ENCODE measurements at places on chromosomes 2 and 18.

- no peak for DNase-seq
Observed at GRCh38 chr18:62198259-62198658, 11.2 kb downstream of the RELCH start.

DNA sequence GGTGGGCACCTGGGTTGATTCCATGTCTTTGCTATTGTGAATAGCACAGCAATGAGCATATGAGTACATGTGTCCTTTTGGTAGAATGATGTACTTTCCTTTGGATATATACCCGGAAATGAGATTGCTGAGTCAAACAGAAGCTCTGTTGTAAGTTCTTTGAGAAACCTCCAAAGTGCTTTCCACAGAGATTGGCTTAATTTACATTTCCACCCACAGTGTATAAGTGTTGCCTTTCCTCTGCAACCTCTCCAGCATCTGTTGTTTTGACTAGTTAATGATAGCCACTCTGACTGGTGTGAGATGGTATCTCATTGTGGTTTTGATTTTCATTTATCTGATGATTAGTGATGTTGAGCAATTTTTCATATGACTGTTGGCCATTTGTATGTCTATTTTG, 194.8 kb downstream of the ZNF804A start:
- DNase-seq: no peak

DNA sequence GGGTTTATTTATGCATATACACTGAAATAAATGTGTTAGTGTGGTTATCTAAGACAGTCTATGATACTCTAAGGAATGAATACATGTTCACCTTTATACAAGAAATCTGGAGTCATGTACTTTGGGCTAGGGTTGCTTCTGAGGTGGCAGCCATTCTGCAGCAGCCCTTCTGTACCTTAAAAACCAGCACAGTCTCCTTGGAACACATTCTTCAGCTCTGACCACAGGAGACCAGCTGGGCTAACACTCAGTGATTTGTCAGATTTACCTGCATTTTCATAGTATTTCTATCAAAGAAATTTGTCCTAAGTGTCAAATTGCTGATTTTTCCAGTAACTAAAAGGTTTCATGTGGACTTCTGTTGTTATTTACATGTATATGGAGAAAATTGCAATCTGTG, 167.7 kb downstream of the CAMKMT start:
- DNase-seq: no peak

DNA sequence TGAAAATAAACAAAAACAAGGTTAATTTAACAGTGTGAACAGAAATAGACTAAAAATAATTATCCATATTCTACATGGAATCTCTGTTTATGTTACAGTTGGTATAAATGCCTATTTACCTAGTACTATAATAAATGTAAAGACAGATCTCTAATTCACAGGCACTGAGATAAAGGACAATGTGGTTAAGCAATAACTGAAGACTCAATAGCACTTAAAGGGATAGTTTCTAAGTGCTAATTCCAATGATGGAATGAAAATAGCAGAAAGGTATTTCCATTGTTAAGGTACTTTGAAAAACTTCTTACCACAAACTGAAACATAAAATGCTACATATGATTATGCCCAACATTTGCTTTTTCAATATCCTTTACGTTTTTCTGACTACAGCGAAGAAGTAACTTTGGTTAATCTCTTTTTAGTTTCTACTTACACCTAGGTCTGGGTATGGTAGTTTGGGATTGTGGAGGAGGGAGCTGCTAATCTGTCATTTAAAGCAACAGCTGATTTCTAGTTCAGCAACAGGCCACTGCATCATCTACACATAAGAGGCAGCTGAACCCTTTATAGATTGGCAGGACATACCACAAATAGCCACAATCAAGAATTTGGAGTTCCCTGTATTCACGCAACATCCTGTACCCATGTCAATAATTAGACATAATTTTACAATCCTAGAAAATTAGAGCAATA, 27.2 kb downstream of the MAP4K3 start:
- DNase-seq: no peak

DNA sequence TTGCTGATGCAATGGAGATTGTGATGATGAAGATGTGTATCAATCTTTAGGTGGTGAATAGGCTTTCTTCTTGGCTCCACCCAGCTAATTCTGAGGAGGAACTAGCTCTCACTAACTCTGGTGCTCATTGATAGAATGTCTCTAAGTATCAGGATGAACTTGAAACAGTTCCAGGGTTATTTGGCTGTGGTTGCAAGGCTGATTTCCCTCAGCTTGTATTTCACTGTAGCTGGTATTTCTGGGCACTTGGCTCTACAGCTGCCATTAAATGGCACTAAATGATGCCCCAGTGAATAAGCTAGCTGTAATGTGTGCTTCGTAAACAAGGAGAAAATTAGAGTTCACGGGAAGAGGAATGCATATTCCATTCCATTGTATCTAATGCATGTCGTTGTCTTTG, 241.2 kb downstream of the RPIA start:
- DNase-seq: no peak

- DNase-seq: no peak
Observed at GRCh38 chr2:134988994-134989605, 58.1 kb downstream of the MAP3K19 start.

DNA sequence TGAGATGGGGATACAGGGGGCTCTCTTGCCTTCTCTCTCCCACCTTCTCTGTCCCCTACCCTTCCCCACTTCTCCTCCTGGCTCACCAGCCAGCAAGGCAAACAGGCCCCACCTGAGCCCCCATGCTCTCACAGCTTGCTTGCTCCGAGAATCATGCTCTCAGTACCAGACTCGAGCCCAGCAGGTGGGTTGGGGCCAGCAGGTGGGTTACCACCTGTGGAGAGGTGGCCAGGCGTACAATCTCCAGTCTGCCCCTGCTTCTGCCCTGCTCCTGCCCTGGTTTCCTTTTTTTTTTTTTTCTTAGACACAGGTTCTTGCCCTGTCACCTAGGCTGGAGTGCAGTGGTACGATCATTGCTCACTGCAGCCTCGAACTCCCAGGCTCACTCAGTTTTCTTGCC, 214.5 kb downstream of the SH3RF3 start:
- DNase-seq: no peak

DNA sequence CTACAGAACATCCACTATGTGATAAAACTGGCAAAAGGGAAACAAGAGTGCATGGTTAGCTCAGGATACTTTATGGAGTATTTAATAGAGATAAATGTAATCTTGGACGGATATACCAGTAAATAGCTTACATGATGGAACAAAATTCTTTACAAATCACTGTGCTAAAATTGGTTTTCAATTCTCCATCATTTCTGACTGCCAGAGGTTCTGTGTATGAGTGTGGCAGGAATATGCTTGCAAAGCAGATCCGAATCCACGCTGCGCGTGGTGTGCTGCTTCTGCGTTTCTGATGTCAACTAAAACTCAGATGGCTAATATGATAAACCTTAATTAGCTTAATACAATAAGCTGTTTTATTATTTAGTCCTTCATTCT, 2.1 kb downstream of the ZNF532 start:
- no peak for DNase-seq

GRCh38 chr2:287911-288757, at the start of gene ALKAL2:
Gene ALKAL2, minus strand, starts transcription at chr2:288091. Its CDS starts 256 bp downstream, at chr2:287835.
- no peak for DNase-seq

DNA sequence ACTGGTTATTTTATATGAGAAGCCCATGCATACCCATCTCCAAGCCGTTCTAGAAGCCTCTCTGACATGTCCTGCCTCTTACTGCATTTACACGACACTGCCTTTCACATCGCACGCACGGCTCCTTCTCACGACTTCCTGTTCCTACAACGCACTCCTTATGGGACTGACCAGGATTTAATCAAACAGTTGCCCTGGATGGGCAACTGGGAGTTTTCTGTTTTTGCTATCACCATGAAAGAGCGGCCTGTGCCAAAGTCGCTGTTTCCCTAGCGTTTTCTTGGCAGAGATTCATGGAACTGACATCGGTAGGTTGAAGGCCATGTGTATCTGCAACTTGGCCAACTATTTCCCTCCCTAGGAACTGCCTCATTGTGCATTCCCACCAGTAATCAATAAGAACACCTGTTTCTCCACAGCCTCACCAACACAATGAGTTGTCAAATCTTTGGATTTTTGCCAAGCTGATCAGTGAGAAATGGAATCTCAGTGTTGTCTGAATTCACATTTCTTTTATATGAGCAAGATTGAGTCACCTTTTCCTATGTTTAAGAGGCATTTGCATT, 97.2 kb upstream of the OTOS start:
- no peak for DNase-seq

Data from cortex of kidney (tissue), 1 donor.